Smooth muscle cell of trachea (primary cell): ENCODE measurements at places on chromosomes 1 and 21. TPM values are rescaled to one million over a fixed set of nuclear protein-coding genes. Genes with fewer than 3 reads are reported as not detected.

Gene TRABD2B
- total RNA-seq: 0.17 TPM in 1 of 2 replicates, not detected in the other

Gene CD164L2
- not detected in 2 replicates for total RNA-seq

Gene OLIG2
- not detected in 2 replicates for total RNA-seq

Gene INTS7
- total RNA-seq: 18.2 and 19.1 TPM in 2 replicates

Gene PTPRC
- total RNA-seq: under 0.01 TPM in 1 of 2 replicates, not detected in the other

Gene ZNF687
- 13.7 and 19.8 TPM in 2 replicates for total RNA-seq

Gene PRRX1
- total RNA-seq: 194 and 270 TPM in 2 replicates
